ENCODE measurements at places on chromosomes 2 and 18.
A peak's percentile ranks its signal among the peaks of the same experiment; 100 is the strongest.

- DNase-seq = no peak
These were observed 249.3 kb downstream of the ZNF385B start for GRCh38 chr2:179612108-179612507.

GRCh38 chr2:231717281-231718171 lies 9.2 kb downstream of the PTMA start:
- DNase-seq = peak; percentile 25

GRCh38 chr2:5140347-5140746 lies 551.8 kb upstream of the SOX11 start:
- no peak for DNase-seq

- no peak for DNase-seq
These were observed 62.3 kb upstream of the DAPL1 start for GRCh38 chr2:158732573-158733429.

Data from activated CD4-positive, alpha-beta memory T cell treated with anti-CD3 and anti-CD28 coated beads, Interleukin-2, amount 10 ng/mL, durations not matched to agents 7 days and 5 days (primary cell).